GM06990 (cell line): ENCODE measurements at places on chromosomes 7 and 10.
A peak's percentile ranks its signal among the peaks of the same experiment; 100 is the strongest.

DNA sequence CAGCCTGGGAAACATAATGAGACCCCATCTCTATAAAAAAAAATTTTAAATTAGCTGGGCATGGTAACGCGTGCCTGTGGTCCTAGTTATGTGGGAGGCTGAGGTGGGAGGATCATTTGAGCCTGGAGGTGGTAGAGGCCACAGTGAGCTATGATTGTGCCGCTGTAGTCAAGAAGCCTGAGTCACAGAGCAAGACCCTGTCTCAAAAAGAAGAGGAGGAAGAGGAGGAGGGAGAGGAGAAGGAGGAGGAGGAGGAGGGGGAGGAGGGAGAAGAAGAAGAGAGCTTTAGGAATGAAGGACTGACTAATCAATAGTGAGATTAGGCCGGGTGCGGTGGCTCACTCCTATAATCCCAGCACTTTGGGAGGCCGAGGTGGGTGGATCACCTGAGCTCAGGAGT, 111.8 kb upstream of the KMT2E start:
- no peak for DNase-seq

GRCh38 chr10:3231951-3232730, 59.6 kb upstream of the PITRM1 start:
- no peak for DNase-seq

DNA sequence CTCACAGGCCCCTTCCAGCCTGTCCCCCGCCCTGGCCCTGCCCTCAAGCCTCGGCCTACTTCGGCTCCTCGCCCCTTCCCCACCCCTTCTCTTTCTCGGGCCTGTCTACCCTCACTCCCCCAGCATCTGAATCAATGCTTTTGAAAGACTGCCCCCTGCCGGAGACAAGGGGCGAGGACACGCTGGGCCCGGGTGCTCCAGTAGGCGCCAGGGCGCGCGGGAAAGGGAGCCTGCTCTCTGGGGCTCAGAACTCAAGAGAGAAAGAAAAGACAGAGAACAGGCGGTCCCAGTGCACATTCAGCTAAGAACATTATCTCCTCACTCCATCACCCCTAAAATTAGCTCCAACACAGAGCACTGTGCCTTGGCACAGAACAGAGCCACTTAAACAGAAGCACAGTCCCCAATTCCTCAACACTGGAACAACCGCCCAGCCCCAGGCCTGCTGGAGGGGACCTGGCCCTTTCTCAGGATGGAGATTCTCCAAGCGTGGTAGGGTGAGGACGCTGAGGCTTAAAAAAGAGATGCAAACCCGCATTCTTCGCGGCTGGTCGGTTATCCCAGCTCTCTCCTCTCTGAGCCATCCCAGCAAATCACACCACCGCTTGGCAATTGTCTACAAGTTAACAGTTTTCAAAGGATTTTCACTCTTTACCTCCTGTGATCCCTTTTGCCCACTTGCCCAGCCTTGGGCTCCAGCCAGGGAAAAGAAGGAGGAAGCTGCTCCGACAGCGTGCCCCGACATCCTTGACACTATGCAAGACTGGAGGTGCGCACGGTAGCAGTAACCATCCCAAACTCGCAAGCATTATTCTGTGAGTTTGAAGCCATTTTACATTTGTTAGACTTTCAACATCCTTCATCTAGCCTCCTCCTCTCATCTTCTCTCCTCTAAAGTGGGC, 2.1 kb downstream of the GIGYF1 start:
- DNase-seq, result peak; percentile 66

DNA sequence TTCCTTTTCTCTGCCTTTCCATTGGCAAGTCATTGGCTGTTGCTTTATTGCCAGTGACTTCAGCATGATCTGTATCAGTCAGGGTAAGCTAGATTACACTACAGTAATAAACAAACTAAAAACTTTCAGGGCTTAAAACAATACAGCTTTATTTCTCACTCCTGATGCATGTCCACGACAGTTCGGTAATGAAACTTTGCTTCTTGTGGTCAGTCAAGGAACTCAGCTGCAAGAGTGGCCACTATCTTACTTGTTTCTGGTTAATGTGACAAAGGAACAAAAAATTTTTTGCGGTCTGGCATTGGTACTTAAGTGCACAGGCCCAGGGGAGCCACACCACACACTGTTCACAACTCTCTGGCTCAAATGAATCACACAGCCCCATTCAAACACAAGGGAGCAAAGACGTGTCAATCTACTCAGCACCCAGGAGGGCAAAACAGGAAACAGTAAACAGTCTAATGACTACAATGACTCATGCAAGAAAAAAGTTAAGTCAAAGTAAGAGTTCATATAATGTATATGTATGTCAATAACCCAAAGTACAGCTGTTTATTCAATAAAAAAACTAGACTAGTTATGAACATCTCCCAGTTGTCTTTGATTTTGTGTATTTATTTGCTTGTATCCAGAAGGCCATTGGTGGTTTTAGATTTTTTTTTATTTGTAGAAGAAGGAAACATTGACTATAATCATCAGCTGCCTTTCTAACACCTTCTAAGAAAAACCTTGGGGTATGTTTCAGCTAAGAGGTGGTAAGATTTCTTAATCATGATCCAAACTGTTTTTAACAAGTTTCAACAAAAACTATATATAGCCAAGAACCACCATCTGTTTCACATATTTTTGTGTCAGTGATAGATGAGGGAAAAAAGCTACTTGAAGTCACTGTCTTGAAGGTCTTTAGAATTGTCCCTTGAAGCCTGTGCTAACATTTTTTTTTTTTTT, 134.4 kb upstream of the FAM3C start:
- peak; percentile 79 for DNase-seq

- DNase-seq, result no peak
These were observed 68.9 kb upstream of the CARD11 start for GRCh38 chr7:3112479-3113134.

GRCh38 chr10:105586451-105587098, 945.5 kb downstream of the SORCS3 start:
- DNase-seq, result no peak
